ENCODE measurements at places on chromosomes 1 and 21.
A peak's percentile ranks its signal among the peaks of the same experiment; 100 is the strongest.

- DNase-seq: no peak
Measured at GRCh38 chr1:14672005-14672404, 73.5 kb downstream of the KAZN start.

DNA sequence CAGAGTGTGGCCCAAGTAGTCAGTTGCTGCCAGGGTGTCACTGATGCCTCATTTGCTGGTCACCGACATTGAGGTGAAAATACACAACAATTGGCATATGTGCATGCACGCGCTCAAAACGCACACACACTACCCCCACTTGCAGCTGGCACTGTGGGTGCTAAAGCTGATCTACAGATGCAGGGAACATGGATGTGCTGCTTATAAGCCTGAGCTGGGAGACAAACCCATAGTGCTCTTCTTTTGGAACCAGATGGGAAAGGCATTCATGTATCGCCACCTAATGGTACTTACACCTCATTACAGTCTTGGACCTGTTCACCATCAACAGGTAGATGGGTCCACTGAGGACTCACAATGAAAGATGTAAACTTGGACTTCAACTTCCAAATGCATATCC lies 70.3 kb upstream of the CAMK1G start:
- DNase-seq: peak; percentile 7

GRCh38 chr1:19465123-19465522 lies 20.2 kb downstream of the CAPZB start:
- no peak for DNase-seq

DNA sequence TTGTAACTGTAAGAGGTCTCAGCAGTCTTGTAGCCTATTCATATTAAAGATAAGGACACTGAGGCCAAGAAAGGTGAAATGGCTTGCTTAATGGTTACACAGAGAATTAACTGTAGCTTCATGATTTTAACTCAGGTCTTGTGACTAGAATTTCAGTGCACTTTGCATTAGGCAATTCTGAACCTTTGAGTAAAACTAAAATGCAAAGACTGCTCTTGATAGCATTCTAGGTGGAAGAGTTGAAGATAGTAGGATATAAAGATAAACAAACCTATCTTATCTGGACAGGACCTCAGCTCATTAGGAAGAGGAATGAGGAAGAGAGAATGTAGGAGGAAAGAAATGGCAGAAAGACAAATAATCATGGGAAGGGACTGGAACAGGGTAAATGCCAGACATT lies 68.6 kb upstream of the RGL1 start:
- DNase-seq: no peak

GRCh38 chr1:15343729-15344128 lies 66.0 kb upstream of the EFHD2 start:
- DNase-seq: no peak

GRCh38 chr1:227883073-227883520 lies 64.6 kb downstream of the WNT9A start:
- DNase-seq: no peak

- DNase-seq: no peak
Measured at GRCh38 chr1:227140376-227140775, 177.9 kb downstream of the CDC42BPA start.

GRCh38 chr21:45438391-45439145 lies 33.6 kb downstream of the COL18A1 start:
- no peak for DNase-seq

DNA sequence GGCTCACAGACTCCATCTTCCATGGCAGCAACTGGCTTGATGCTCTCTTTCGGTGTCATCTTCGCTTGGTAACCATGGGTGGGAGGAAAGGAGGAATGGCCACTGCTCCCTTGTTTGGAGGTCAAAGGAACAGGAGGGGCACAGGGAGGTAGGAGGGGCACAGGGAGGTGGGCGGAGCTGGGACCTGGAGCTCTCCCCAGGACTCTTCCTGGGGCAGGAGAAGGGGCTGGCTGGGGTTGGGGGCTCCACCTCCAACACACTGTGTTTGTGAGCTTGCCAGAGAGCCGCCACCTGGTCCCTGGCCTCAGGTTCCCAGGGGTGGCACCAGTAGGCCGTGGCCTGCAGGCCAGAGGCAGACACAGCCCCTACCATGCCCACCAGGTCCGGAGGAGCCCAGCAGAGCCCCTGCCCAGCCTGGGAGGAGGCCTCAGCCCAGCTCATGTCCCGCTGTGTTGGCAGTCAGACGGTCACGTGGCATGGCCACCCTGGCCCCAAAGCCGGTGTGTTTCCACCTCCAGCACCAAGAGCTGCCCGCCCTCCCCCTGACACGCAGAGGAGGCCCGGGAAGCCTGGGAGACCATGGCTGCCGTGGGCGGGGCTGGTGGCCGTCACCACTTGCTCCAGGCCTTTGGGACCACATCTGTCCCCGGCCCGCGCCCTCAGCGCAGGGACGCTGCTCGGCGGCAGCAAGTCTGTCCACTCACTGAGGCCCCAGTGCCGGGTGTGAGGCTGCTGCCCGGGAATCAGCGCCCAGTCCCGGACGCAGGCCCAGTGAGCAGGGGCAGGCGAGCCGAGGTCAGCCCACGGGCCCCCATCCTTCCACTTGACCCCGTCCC lies 73.9 kb downstream of the MORN1 start:
- no peak for DNase-seq

DNA sequence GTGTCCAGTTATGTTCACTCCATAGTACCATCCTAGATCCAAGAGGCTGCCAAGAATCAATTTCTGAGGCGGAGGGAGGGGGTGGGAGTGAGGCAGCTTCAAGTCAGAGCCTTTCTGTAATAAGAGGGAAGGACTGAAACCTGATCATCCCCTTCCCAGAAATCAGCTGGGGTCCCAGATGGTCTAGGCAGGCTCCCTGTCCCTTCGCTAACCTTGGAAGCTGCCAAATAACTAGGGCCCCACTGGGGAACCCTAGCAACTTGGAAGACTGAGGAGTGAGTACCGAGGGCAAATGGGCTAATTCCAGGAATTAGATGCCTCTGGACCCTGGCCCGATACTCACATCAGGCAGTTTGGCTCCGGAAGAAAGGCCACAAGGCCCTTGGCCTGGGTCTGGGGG lies 113.3 kb downstream of the NAV1 start:
- DNase-seq: peak; percentile 31

DNA sequence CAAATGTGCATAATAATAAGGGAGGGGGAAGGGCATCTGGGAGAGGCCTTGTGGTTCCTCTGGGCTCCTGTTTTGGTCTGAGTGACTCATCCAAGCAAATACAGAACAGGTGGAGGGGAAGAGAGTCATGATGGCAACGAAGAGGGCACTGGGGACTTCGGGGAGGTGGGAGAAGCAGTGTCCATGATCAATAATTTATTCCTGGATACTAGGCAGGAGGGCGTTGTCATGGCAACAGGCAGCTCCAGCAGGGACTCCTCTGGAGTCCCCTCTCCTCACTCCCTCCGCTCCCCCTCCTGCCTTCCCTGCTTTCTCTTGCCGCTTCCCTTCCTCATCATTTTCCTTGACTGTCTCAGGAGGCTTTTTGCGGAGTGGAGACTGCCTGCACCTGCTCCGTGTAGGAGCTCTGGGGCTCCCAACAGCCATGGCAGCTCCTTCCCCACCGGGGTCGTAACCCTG lies 12.3 kb upstream of the NFASC start:
- DNase-seq: peak; percentile 36

- peak; percentile 70 for DNase-seq
Measured at GRCh38 chr1:240706150-240706935, 94.4 kb upstream of the GREM2 start.

DNA sequence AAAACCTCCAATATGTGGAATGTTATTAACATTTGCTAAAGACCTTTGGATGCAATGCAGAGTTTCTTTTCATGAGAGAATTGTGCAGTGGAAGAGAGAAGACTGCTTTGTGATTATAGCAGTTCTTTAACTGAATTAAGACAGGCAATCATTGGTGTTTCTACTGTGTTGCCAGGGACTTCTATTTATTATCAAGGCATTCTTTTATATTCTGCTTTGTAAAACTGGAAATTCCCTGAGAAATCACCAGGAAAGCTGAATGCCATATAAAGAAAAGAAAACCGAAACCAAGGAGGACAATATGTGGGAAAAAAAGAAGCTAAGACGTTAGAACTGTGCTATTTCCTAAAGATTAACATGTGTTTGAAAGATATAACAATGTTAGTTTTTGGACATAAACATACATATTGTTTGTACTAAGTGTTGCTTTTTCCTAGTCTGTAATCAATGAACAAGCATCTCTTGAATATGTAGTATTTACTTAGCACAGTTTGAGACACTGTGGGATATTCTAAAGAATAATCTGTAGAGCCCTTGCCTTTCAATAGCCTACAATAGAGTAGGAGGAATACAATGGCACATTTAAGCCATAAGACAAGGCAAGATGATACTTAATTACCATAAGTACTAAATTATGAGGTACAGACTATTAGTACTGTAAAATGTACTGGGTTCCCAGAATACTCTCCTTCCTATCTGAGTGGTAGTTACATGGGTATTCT lies 47.1 kb downstream of the EXTL2 start:
- DNase-seq: no peak

DNA sequence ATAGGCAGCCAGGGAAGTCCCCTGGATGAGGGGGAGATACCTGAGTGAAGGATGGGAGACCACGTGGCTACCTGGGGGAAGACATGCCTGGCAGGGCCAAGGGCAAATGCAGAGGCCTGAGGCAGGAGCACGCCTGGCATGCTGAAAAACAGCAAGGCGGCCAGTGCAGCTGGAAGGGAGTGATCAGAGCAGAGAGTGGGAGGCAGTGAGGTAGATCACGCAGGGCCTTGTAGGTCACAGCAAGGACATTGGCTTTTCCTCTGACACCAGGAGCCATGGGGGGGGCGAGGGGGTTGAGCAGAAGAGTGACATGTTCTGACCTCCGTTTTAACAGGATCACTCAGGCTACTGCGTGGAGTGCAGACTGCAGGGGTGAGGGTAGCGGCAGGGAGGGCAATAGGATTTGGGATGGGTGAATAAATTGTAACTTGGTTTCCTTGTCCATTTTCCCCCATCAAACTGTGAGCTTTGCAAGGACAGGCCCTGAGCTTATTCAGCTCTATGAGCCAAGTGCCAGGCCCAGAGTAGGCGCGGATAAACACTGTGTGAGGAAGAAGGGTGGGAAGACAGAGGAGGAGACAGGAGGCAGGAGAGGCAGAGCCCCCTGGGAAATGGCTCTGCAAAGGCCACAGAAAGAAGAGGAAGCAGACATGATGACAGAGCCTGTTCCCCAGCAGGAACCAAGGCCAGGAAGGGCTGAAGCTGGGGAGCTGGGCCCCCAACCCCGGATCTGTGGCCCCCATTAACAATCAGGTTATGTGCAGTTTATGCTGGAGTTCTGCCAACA lies 16.6 kb downstream of the IFI6 start:
- no peak for DNase-seq

GRCh38 chr1:214126697-214127146 lies 138.9 kb downstream of the PROX1 start:
- no peak for DNase-seq

DNA sequence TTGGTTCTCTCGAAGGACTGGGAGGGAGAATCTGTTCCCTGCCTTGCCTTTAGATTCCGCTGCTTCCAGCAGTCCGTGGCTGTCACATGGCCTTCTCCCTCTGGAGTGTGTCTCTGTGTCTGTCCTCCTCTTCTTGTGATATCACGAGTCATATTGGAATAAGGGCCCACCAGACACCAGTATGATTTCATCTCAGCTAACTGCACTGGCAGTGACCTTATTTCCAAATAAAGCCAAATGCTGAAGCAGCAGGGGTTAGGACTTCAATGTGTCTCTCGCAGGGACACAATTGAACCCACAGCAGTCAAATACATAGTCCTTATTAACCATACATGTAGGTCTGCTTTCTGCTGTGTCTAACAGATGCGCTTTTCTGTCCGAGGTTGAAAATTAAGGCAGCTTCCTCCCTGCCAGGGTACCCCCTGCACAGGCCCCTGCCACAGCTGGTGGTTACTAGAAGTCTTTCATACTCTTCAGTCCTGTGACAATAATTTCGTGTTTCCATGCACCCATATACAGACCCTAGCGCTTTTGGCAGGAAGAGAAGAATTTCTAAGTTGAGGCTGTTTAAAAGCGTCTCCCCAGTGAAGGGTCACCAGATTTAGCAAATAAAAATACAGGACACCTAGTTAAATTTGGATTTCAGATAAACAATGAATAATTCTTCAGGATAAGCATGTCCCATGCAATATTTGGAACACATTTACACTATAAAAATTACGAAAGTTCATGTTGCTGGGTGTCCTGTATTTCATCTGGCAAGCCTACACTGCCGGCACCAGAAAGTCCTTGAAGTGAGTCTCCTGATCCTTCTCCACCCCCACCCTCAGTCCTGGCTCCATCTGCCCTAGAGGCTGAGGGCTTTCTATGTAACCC lies 182.1 kb downstream of the ETS2 start:
- DNase-seq: peak; percentile 43

DNA sequence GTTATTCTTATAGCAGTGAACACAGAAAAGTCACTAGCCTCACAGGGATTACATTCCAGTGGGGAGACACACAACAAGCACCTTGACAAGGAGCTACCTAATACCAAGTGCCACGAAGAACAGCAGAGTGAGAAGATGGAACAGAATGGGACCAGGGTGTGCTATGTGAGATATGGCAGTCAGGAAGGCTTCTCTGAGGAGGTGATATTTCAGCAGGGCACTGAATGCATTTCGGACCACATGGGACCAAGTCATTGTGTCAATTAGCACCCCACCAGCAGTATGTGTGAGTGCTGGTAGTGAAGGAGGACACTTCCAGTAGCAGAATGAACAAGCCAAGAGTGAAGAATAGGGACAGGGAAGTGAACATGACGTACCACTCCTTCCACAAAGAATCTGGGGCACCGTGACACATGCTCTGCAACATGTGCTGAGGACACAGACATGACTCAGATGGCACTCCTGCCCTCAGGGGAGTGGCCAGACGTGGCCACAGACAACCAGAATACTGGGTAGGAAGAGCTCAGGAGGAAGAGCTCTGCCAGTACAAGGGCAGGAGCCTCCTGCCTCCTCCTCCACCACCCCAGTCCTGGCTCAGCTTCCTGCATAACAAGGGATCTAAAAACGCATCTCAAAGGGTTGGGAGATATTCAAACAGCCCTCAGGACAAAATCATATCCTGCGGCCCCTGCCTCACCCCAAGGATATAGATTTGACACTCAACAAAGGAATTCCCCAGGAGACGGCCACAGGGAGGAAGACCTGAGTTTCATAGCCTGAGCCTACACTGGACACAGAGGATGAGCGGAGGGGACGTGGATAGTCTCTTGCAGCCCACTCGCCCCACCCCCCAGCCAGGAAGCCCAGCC lies 102.5 kb downstream of the TRABD2B start:
- DNase-seq: no peak

DNA sequence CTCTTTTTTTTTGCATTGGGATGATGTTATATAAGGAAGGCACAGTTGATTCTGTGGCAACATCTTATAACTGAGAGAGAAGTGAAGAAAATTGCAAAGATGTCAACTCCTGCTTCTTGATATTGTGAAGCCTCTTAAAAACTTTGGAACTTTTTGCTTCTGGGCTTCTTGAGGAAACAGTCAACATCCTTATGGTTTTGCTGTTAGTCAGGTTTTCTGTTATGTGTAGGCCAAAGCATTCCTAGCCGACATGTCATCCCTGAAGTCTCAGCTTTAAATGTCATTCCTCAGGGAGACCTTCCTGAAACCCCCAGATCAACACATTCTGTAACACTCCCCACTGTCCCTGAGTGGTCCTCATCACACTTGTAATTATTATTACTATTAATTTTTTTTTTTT lies 12.6 kb downstream of the FALEC start:
- DNase-seq: no peak

Data from NCI-H524 treated with DMSO at 0.1 percent for 48 hours (cell line).